Renal cortical epithelial cell (primary cell): ENCODE measurements at places on chromosomes 6 and 20. TPM values are rescaled to one million over a fixed set of nuclear protein-coding genes. Genes with fewer than 3 reads are reported as not detected.

OR2B6 gene
- not detected in 2 replicates for total RNA-seq

DLK2 gene
- total RNA-seq: 1.3 TPM in 1 of 2 replicates, not detected in the other

DNA sequence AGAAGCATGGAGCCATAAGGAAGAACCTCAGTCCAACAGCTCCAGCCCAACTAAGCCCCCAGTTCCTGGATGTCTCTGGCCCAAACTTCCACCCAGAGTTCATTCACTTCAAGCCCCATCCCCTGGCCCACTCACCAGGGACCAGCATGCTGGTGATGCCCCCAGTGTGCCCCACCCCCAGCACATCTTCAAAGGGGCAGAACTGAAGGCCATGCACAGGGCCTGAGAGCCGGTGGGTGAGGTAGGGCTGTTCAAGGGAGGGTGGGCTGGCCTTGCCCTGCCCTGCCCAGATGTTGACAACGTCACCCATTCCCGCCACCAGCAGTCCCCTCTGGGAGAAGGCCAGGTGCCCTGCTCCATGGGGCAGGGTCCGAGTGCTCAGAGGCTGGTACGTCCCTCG is 3.6 kb downstream of the B3GALT4 start:
- no peak for DNase-seq

ETV7 gene
- 0.40 and 0.87 TPM in 2 replicates for total RNA-seq

GRCh38 chr6:36803482-36803881 is 35.8 kb downstream of the CPNE5 start:
- DNase-seq: no peak

GABRR1 gene
- not detected in 2 replicates for total RNA-seq

DNA sequence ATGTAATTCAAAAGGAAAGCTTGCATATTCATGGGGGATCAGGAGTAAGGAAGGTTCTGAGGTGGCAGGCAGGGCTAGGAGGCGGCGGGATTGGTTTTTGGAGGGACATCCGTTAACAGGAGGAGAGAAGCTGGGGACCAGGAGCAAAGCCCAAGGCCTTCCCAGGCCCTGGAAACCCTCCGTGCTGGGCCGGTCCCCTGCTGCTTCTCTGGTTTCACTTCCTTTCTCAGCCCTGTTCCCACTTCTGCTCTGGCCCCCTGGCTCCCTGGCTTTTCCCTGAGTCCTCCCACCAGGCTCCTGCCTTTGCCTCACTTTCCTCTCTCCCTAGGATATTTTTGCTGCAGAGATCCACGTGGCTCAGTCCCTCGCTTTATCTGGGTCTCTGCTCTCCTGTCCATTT is 26.4 kb upstream of the SALL4 start:
- DNase-seq: no peak

RTN4IP1 gene
- total RNA-seq: 9.9 and 10.6 TPM in 2 replicates

DNA sequence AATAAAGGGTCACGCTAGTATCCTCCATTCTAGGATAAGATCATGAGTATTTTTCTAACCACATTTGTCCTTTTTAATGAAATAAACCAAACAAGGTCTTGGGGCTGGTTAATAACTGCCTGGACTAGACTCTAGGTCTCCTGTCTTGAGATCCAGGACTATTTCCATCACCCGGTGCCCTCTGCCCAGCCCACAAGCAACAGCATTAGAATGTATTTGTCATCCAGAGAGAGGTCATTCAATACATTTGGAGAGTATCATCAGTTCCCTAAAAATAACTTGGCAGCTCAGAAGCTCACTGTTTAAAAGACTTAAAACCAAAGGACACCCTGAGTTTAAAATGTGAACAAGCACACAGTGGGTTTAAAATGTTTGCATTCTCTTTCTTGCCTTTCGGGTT is 4.4 kb upstream of the RBM24 start:
- DNase-seq: no peak

DNA sequence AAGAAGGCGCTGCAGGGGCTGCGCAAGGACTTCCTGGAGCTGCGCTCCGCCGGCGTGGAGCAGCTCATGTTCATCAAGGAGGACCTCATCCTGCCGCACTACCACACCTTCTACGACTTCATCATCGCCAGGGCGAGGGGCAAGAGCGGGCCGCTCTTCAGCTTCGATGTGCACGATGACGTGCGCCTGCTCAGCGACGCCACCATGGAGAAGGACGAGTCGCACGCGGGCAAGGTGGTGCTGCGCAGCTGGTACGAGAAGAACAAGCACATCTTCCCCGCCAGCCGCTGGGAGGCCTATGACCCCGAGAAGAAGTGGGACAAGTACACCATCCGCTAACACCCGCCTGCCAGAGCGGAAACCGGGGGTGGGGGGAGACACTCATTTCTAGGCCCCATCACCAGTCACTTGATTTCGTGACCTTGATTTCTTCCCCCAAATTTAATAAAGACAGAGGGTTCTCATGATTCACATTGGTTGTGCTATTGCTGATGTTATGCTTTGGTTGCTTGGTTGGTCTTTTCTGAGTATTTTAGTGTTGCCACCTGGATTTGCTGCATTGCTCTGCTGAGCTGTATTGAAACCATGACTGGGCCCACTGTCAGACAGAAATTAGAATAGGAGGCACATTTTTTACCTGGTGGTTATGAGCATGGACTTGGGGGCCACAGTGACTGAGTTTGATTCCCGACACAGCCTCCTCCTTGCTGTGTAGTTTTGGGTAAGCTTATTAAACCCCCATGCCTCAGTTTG is 1.5 kb downstream of the FAM50B start:
- DNase-seq: no peak

GRCh38 chr6:26183581-26184366 is 96.5 kb downstream of the HFE start:
- peak; percentile 97 for DNase-seq

- DNase-seq: peak; percentile 61
These were observed 77.4 kb downstream of the PRDM1 start for GRCh38 chr6:106163446-106163965.

RRBP1 gene
- total RNA-seq: 103 and 338 TPM in 2 replicates

- DNase-seq: no peak
These were observed 28.2 kb downstream of the ISM1 start for GRCh38 chr20:13249118-13249797.

DNA sequence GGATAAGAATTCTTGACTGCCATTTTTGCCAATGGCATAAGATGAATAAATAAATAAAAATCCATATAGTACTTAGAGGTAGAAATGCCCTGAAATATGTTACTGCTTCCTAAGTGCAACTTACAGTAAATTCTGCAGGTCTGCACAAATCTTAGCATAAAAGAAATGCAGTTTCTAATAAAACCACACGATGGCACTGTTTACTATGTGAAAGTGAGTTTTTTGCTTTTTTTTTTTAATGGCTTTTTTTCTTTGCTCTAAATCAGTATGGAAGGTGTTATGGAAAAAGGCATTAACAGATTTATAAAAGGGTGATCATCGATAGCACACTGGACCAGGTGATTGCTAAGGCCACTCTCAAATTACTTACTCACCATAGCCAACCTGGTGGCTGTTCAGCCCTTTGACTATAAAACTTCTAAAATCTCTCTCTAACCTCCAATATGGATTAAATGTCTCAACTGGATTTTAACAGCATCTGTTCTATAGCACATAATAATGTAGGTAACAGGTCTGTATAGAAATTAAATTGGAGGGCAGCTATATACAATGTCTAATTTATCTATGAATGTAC is 45.8 kb downstream of the AHI1 start:
- DNase-seq: peak; percentile 59

- peak; percentile 95 for DNase-seq
These were observed 121.4 kb downstream of the TBXT start for GRCh38 chr6:166046226-166046625.

DNA sequence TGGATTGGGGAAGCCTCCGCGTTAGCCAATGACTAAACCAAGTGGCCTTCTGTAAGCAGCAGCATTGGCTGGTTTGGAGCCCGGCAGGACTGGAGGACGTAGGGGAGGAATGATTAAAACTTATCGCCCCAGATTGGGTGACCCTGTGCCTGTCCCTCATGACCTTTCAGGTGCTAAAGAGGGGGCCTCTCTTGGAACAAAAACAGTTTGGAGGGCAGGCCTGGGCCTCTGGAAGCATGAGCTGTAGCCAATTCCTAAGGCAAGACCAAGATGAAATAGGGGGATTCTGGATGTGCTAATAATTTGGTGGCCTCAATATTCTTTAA is 1.4 kb downstream of the GMPR start:
- DNase-seq: no peak
